Glomerular endothelial cell (primary cell): ENCODE measurements at places on chromosomes 3 and 15.
A peak's percentile ranks its signal among the peaks of the same experiment; 100 is the strongest.

DNA sequence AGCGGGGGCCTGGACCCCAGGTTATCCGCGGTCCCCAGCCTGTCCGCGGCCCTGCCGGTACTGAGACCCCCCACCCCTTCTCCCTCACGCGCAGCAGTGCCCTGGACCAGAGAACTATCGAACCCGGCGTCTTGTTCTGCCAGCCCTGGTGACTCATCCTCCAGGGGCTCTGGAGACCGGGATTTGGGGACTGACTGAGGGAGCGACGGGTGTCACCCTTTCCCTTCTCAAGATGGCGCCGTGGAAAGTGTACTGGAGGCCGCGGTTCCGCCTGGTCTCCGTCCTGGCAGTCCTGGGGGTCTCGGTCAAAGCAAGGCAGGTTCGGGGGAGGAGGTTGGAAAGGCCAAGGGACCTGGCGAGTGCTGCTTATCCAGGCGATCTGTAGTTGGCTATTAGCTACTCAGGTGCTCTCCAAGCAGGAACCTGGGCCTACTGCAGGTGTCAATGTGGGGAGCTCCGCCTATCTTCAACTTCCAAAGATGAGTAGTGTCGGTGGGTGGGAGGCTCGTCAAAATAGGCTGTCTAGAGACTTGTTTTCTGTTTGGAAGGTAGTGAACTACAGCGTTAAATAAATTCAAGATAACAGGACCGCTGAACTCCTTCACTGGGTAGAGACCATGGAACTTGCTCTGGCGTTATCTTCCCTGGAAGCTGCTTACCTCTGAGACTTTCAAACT, 790 bp downstream of the RAB5A start:
- DNase-seq = no peak

DNA sequence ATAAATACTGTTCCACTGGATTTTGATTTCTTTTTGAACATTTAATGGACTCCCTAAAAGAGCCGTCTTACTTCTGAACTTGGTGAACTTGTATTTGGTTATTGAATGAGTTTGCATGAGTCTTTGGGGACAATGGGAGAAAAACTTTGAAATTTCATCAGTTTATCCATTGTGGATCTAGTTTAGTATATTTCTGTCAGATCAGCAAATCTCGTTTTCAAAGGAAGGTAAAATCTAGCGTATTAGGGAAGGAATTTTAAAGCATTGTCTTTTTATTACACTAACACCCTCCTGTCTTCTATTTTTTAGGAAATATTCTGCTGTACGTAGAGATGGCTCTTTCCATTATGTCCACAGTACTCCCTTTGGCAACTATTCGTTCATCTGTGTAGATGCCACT, 12.8 kb downstream of the TMEM62 start:
- no peak for DNase-seq

DNA sequence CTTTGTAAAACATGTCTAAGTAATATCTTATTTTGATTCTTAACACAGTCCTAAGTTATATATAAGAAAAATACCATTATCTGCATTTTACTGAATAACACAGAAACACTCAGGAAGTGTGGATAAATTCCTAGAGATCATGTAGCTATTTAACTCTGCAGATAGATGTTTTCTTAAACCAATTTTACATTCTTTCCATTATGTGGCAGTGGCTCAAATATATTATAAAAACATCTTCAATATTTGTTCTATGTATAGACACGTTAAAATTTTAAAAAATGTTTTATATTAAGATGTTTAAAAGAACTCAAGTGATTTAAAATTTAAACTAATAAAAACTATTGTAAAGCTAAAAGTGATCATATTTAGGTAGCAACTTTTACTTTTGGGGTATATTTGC, 683.8 kb downstream of the DIPK2A start:
- DNase-seq = no peak

GRCh38 chr3:156461889-156462288, 93.0 kb downstream of the SSR3 start:
- DNase-seq = no peak

GRCh38 chr3:65330072-65330471, 642.3 kb upstream of the ADAMTS9 start:
- DNase-seq = no peak

DNA sequence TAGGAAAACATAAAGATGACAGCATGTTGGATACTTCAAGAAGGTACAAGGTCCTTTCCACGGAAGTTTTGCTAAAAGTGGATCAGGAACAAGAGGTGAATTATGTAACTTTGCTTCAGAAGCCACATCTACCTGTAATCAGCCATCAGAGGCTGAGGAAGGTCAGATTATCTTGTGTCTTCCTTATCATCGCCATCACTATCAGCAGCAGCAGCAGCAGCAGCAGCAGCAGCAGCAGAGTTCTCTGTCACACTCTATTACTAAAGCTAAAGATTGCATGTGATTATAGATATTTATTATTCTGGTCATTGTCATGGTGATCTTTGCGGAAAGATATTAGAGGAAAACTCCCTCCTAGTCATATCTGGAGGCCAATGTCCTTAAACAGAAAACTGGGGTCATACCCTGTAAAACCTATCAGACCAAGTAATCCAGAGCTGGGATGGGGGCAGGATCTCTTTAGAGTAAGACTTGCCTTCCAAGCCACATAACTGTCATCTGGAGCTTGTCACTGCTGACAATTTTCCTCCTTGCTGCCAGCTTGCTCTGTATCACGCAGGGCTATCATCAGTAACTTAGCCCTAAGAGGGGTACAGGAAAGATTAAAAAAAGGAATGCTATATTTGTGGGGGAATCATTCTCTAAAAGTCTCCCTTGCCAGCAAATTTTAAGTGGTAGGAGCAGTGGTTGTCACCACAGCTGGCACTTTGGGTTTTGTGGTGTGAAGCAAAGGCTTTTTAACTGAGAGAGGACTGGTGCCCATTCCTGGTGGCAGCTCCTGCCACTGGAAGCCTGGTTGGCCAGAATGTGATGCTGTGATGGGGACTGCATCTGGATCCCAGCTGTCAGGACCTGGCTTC, 130.9 kb upstream of the RASGRP1 start:
- no peak for DNase-seq

GRCh38 chr3:114569186-114569585, 275.4 kb downstream of the TIGIT start:
- no peak for DNase-seq

DNA sequence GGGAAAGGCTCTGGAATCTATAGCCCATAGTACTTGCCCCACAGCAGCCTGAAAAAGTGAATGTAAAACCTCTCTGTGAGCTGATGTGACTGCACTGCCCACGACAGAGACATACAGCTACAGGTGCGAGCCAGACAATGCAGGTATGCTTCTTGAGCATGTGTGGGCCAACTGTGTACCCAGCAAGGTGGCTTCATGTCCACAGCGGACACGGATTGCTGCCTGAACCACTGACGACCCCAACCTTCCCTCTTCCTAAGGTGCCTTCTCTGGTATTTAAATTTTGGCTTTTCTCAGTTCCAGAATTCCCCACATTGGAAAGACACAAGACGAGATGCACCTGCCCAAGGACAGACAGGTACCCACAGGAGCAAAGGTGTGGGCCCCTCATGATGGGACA, 65.8 kb downstream of the SCN5A start:
- DNase-seq = no peak

GRCh38 chr15:93803421-93804152, 427.8 kb upstream of the MCTP2 start:
- DNase-seq = no peak

- DNase-seq = no peak
Observed at GRCh38 chr15:57522148-57522547, 69.6 kb upstream of the MYZAP start.

GRCh38 chr3:74880237-74880636, 265.8 kb upstream of the CNTN3 start:
- no peak for DNase-seq

GRCh38 chr3:64151342-64151871, 73.9 kb downstream of the PRICKLE2 start:
- DNase-seq = no peak

GRCh38 chr3:146585156-146585555, 20.0 kb downstream of the PLSCR5 start:
- no peak for DNase-seq

DNA sequence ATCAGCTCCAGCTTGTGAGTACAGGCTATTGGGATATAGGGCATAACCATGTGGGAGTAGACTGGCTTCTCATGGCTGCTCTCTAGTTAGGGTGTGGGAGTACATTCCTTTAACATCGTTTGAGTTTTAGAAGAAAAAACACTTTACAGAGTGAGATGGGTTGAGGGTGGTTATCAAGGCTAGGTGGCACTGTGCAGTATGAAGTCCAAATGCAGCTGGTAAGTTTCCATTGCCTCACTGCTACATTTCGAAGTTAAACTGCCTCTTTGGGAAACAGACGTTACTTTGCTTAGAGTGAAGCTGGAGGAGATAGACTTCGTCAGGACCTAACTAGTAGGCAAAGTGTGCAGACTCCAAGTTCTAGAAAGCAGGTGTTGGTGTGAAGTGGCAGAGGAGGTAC, 192.4 kb downstream of the SQOR start:
- DNase-seq = no peak

DNA sequence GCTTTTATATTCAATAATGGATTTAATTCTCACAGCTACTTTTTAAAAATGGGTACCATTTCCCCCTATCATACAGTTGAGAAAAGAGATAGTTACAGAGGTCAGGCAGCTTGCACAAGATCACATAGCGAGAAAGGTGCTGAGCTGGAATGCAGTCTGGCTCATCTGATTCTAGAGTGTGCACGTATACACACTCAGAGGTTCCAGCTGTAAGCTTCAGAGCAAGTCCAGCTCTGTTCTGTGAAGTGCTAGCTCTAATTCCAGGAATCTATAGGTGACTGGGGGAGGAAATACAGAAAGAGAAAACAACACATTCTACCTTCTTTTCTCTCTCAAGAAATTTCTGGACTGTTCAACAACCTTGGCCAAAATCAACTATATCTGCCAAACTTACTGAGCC, 318.7 kb downstream of the FOXP1 start:
- DNase-seq = no peak

GRCh38 chr15:78988361-78988911, 43.6 kb upstream of the CTSH start:
- peak; percentile 91 for DNase-seq

DNA sequence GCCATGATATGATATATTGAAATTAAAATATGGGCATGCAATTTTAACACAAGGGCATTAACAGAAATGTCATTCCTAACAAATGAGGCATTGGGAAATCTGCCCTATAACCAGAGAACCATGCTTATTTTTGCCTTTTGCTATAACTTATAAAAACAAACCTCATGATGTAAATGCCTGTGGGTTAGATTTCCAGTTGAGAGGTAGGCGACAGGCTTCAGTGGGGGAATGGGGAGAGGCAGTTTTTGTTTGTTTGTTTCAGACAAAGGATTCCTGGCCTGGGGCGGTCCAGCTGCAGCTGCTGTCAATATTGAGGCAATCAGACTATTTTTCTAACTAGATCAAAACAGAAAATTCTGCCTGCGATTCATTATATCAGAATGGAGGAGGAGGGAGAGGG, 490.4 kb upstream of the CFAP20DC start:
- no peak for DNase-seq

- DNase-seq = no peak
Observed at GRCh38 chr15:51576911-51577500, 45.6 kb downstream of the DMXL2 start.
